ENCODE measurements at places on chromosomes 16 and 17. TPM values are rescaled to one million over a fixed set of nuclear protein-coding genes. Genes with fewer than 3 reads are reported as not detected.

DNA sequence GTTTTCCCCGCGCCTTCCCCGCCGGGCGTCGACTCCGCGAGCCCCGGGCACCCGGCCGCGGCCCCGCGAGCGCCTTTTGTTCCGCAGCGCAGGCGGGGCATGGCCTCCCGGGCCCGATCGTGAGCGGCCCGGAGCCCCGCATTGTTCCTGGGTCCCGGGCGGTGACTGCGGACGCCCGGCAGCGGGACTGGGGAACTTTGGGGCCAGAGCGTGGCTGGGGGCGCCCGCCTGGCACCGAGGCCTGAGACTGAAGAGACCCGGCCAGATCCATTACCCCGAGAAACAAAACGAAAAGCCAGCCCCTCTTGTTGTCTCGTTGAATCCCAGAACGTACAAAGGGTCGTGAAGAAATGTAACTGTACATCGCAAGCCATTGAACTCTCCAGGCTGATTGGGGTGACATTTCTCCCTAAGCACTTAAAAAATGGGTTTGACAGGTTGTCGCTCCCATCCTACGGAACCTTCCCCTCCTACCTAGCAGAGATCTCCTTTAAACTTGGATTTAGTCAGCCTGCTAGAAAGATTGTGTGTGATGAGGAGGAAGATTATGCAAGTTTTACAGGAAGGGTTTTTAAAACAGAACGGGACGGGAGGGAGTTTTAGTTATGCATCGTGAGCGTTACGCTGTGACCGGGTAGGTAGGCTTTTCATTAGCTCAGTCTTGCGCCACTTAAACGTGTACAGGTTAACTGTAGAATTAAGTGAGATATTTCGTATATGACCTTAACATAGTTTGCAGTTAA, 825 bp downstream of the METTL9 start:
- H3K4me3 ChIP-seq: peak overlapping the region; percentile 92
- H3K4me1 ChIP-seq: peaks cover 42% of the 10 kb centered on the region
- H3K27ac ChIP-seq: peak overlapping the region; percentile 97

Gene NXPH3
- total RNA-seq: 1.7 TPM

Gene ALOX15B
- 0.15 TPM for total RNA-seq

DNA sequence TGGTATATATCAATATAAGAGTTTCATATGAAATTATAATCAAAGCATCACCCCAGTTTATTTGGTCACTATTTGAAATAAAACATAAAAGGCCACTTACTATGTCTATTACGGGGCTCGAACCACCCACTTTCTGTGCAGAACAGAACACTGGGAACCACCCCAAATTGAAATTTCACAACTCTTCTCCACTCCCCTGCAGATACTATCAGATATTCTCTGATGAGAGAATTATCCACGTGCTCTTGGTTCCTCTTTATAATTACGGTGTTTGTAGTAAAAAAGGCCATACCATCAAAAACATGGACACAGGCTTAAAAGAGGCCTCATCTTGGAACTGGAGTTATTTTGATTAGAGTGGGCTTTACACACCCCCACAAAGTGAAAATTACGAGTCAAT, 82.8 kb downstream of the WDR59 start:
- no peak overlapping the region for H3K4me3 ChIP-seq
- H3K36me3 ChIP-seq: no peaks in the 10 kb centered on the region
- no peak for DNase-seq
- no peaks in the 10 kb centered on the region for H3K27me3 ChIP-seq
- no peak overlapping the region for H3K27ac ChIP-seq

Gene SYT17
- total RNA-seq: 0.22 TPM

DNA sequence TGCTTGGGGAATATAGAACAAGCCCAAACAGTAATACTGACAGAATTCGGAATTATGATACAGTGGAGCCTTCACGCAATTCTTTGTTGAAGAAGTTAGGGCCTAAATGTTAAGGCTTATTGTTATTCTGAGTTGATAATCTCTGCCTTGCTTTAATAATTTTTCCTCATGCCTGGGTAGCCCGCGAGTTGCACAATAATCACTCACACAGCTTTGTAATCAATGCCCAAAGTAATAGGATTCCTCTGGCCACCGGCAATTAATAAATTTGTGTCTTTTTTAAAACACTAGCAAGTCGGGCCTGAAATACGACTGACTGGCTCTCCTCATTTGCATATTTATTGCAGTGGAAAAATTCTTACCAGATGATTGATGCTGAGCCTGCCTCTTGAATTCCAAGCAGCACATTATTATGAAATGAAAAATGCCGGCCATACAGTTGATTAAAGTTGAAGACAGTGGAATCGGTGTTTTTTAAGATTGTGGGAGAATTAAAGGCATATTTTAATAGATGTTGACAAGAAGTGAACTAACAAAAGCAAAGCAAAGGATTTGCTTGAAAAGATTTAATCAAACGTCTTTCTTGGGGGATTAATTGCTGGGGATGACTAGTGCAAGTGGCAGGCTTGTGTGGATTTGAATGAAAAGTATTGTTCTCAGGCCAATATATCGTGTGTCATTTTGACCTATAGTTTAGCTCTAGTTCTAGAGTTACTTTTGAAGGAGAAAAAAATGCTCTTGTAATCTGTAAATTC, 30.2 kb downstream of the AATF start:
- no peak overlapping the region for H3K4me3 ChIP-seq
- H3K27me3 ChIP-seq: no peaks in the 10 kb centered on the region
- H3K36me3 ChIP-seq: no peaks in the 10 kb centered on the region
- DNase-seq: no peak

Gene AANAT
- not detected for total RNA-seq

DNA sequence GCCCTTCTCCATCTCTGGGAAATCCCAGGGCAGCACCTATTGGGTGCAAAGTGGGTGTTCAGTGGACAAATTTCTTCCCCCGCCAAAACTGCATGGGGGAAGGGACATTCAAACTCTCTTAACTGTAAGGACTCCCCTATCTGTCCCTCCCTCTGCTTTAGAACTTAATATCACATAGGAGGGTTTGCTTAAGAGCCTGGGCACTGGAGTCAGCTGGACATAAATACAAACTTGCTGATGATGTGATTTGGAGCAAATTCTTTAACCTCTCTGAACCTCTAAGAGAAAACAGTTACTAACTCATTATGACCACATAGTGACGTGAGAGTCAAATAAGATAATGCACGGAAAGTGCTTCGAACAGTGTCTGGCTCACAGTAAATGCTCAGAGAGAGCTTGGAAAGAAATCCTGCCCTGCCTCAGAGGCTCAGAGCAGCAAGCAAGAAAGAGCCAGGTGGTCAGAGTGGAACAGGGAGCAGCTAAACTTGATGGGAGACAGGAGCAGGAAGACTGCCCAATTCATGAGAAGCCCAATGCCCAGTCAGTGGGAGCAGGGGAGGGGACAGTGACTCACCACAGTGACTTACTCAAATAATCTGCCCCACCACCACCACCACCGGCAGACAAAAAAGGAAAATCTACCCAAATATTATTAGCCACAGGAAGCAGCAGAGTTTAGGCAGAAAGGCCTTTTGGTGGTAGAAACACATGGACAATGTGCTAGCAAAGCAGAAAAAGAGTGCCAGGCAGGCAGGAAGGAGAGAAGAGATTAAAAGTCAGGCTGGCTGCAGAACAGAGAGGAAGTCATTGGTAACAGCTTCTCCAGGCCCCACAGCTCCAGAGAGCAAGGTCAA, 23.9 kb upstream of the CCL1 start:
- no peaks in the 10 kb centered on the region for H3K27me3 ChIP-seq
- DNase-seq: no peak
- no peaks in the 10 kb centered on the region for H3K4me1 ChIP-seq

- DNase-seq: no peak
- H3K4me3 ChIP-seq: no peak overlapping the region
- no peak overlapping the region for H3K27ac ChIP-seq
- H3K4me1 ChIP-seq: no peaks in the 10 kb centered on the region
- no peaks in the 10 kb centered on the region for H3K27me3 ChIP-seq
Observed at GRCh38 chr16:81544700-81545271, 100.2 kb downstream of the CMIP start.

- no peak for DNase-seq
- no peaks in the 10 kb centered on the region for H3K27me3 ChIP-seq
- H3K4me3 ChIP-seq: no peak overlapping the region
- H3K27ac ChIP-seq: peak overlapping the region; percentile 9
- H3K36me3 ChIP-seq: no peaks in the 10 kb centered on the region
Observed at GRCh38 chr16:85206472-85207356, 94.4 kb upstream of the CIBAR2 start.

- H3K4me1 ChIP-seq: peaks cover 15% of the 10 kb centered on the region
- no peak overlapping the region for H3K4me3 ChIP-seq
- peak overlapping the region; percentile 47 for H3K27ac ChIP-seq
- no peak for DNase-seq
- no peaks in the 10 kb centered on the region for H3K27me3 ChIP-seq
Observed at GRCh38 chr17:49390548-49391324, 23.9 kb downstream of the PHB1 start.

Gene COPRS
- 51.5 TPM for total RNA-seq

GRCh38 chr17:70968302-70968701, 799.0 kb downstream of the KCNJ2 start:
- H3K27ac ChIP-seq: no peak overlapping the region
- no peak for DNase-seq
- no peaks in the 10 kb centered on the region for H3K36me3 ChIP-seq
- no peaks in the 10 kb centered on the region for H3K4me1 ChIP-seq
- H3K27me3 ChIP-seq: no peaks in the 10 kb centered on the region
- no peak overlapping the region for H3K4me3 ChIP-seq

GRCh38 chr16:19375561-19376158, 42.0 kb upstream of the TMC5 start:
- H3K36me3 ChIP-seq: no peaks in the 10 kb centered on the region
- H3K4me1 ChIP-seq: no peaks in the 10 kb centered on the region
- H3K27ac ChIP-seq: no peak overlapping the region
- no peaks in the 10 kb centered on the region for H3K27me3 ChIP-seq
- no peak for DNase-seq
- H3K4me3 ChIP-seq: no peak overlapping the region

Gene COL1A1
- 6.2 TPM for total RNA-seq

Gene KRTAP3-1
- total RNA-seq: not detected

- H3K27me3 ChIP-seq: peaks cover 10% of the 10 kb centered on the region
- no peaks in the 10 kb centered on the region for H3K36me3 ChIP-seq
- H3K4me3 ChIP-seq: no peak overlapping the region
- no peak overlapping the region for H3K27ac ChIP-seq
Observed at GRCh38 chr16:50464325-50465290, 83.6 kb upstream of the NKD1 start.

GRCh38 chr17:18318771-18319450, 3.8 kb downstream of the SMCR8 start:
- no peak for DNase-seq
- H3K27me3 ChIP-seq: no peaks in the 10 kb centered on the region
- H3K4me1 ChIP-seq: peaks cover 52% of the 10 kb centered on the region
- H3K36me3 ChIP-seq: no peaks in the 10 kb centered on the region

Gene DLX3
- not detected for total RNA-seq

DNA sequence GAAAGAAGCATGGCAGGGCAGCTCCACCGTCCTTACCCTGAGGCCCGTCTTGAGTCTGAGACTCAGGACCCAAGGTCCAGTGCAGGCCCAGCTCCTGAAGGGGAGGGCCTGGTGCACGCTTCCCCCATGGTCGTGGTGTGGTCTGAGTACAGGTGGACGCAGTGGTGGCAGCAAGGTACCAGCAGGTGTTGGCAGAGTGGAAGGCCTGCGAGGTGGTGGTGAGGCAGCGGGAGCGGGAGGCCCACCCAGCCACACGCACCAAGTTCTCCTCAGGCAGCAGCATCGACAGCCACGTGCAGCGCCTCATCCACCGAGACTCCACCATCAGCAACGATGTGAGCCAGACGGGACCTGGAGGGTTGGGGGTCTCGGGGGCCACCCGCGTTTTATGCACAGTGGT, 27.7 kb downstream of the MNT start:
- H3K4me3 ChIP-seq: no peak overlapping the region
- peaks cover 5% of the 10 kb centered on the region for H3K4me1 ChIP-seq
- no peak for DNase-seq
- H3K27me3 ChIP-seq: no peaks in the 10 kb centered on the region
- no peak overlapping the region for H3K27ac ChIP-seq

DNA sequence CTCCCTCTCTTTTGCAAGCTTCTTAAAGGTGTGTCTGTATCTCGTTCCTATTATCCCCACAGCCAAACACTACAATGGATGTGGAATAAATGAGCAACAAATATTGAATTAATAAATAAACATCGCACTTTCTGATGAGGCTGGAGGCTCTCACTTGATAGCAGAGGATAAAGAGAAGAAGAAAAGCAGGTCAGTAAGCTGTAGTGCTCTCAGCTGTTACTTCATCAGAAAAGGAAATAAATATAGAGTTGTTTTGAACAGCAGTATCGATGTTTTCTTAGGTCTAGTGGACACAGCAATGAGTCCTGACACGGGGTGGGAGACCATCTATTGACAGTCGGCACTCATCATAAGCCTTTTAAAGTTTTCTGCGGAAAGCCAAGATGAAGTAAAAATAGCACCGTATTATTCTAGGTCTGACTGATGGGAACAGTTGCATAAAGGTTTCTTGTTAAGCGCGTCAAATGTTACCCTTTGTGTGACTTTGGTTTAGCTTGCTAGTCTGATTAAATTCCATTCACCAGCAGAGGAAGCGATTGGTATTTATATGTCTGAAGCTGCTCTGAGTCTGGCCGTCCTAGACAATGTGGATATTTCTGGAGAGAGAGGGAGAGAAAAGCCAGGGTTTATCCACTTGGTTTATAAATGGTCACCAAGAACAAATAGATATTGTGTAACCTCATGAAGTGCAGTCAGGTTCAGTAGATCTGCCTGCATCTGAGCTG, 646.1 kb downstream of the CDH11 start:
- peaks cover 17% of the 10 kb centered on the region for H3K4me1 ChIP-seq
- H3K27ac ChIP-seq: peak overlapping the region; percentile 74
- DNase-seq: no peak
- H3K36me3 ChIP-seq: no peaks in the 10 kb centered on the region
- no peaks in the 10 kb centered on the region for H3K27me3 ChIP-seq

GRCh38 chr16:11316331-11317015, 28.8 kb upstream of the RMI2 start:
- H3K27me3 ChIP-seq: no peaks in the 10 kb centered on the region
- no peak for DNase-seq
- H3K4me3 ChIP-seq: no peak overlapping the region
- no peaks in the 10 kb centered on the region for H3K4me1 ChIP-seq
- no peak overlapping the region for H3K27ac ChIP-seq

- H3K4me3 ChIP-seq: no peak overlapping the region
- no peak for DNase-seq
- H3K36me3 ChIP-seq: no peaks in the 10 kb centered on the region
- H3K4me1 ChIP-seq: no peaks in the 10 kb centered on the region
Observed at GRCh38 chr16:49150341-49150740, 131.3 kb downstream of the CBLN1 start.

GRCh38 chr17:45935710-45936509, 41.6 kb downstream of the MAPT start:
- H3K4me3 ChIP-seq: no peak overlapping the region
- no peaks in the 10 kb centered on the region for H3K27me3 ChIP-seq
- H3K27ac ChIP-seq: peak overlapping the region; percentile 49
- peaks cover 41% of the 10 kb centered on the region for H3K4me1 ChIP-seq
- DNase-seq: no peak

DNA sequence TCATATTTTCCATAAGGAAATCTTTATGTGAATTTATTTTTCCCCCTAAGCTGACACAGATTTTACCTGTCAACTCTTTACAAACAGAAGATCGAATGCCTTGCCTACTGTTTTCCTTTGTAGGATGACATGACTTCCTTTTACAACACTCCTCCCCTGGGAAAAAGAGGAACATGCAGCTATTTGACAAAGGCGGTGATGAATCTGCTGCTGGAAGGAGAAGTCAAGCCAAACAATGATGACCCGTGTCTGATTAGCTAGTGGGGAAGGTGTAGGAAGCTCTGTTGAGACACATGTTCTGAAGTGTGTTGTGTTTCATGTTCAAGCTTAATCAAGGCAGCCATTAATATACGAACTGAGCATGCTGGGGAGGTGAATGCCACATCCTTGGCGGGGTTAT, 238.0 kb downstream of the PHKB start:
- no peaks in the 10 kb centered on the region for H3K27me3 ChIP-seq
- no peaks in the 10 kb centered on the region for H3K4me1 ChIP-seq
- H3K27ac ChIP-seq: no peak overlapping the region
- peaks cover 67% of the 10 kb centered on the region for H3K36me3 ChIP-seq
